ENCODE measurements at places on chromosomes 7 and 10.

GRCh38 chr7:135322571-135323340 is 89.1 kb downstream of the STRA8 start:
- DNase-seq = no peak
- H3K36me3 ChIP-seq = no peaks in the 10 kb centered on the region
- no peaks in the 10 kb centered on the region for H3K27me3 ChIP-seq
- H3K4me3 ChIP-seq = no peak overlapping the region
- H3K4me1 ChIP-seq = peaks cover 16% of the 10 kb centered on the region

DNA sequence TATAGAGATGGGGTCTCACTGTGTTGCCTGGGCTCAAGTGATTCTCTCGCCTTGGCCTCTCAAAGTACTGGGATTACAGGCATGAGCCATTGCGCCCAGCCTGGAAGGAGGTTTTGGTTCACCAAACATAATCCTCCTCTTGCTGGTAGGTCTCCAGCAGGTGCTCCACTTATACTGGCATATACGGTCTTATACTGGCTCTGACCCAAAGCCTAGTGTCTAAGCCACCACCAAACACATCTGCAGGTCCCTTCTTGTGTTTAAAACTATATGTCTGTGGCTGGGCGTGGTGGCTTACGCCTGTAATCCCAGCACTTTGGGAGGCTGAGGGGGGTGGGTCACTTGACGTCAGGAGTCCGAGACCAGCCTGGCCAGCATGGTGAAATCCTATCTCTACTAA is 5.4 kb downstream of the MBLAC1 start:
- H3K4me3 ChIP-seq = no peak overlapping the region
- no peak overlapping the region for H3K27ac ChIP-seq
- no peaks in the 10 kb centered on the region for H3K27me3 ChIP-seq
- H3K4me1 ChIP-seq = peaks cover 20% of the 10 kb centered on the region
- DNase-seq = no peak

DNA sequence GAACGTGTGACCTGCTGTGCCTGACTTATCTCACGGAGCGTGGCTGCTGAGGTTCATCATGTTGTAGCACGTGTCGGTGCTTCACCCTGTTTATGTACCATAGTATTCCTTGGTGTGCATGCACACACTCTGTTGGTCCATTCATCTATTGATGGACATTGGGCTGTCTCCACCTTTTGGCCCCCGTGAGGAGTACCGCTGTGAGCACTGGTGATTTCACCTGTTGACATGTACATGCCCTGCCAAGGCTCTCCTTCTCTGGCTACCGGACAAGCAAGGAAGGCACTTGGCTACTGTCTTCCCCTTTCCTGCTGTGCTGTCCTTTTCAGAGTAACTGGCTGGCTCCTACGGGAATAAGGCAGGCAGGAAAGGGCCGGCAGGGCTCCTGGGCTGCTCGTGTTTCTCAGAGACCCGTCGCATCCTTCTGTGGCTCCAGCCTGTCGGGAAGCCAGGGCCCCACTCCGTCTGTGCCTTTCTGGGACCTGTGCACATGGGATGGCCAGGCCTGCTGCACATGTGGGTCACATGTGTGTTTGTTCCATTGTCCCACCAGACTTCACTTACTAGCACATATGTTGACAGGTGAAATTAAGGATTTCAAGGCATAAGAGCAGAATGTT is 17.8 kb upstream of the TBRG4 start:
- no peak for DNase-seq
- no peak overlapping the region for H3K27ac ChIP-seq
- peaks cover 12% of the 10 kb centered on the region for H3K4me1 ChIP-seq
- H3K4me3 ChIP-seq = no peak overlapping the region
- no peaks in the 10 kb centered on the region for H3K36me3 ChIP-seq

DNA sequence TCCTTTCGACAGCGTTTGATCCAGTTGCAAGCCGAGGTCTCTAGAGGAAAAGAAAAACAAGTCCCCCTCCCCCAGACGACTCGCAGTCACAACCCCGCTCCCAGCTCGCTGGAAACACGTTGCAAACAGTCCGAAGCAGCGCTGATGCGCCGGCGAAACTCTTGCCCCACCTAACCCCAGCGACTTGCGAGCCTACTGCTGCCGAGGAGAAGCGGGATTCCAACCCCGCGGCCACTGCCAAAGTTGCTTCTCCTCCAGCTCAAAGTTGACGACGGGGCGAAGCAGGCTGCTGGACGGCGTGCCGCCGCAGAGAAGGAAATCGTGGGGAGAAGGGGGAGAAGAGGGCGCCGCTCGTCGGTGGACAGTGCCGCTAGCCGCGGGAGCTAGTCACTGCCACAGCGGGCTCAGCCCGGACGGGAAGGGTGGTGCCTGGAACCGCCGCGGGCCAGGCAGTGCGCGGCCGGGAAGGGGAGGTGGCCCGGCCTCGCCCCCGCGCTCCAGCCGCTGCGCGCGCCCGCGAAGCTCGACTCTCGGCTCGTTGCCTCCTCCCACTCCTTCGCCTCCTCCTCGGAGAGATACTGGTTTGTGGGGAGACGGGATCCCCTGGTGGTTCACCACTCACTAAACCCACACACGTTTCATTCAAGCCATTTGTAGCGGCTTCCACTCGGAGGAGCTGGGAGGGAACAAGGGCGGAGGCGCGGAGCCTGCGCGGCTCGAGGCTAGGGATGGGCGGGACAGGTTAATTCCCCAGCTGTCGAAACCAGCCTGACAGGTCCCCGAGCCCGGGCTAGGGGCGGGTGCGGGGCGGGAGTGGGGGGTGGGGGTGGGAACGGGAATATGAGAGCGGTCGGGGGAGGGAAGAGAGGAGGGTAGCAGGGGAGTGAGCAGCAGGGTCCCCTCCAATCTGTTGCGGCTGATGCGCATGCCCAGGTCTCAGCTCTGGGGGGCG is at the start of gene GPR37:
TSS of gene GPR37 (minus strand) at position 392 of the 952 bp plus-strand sequence. CDS start 816 bp downstream, outside the sequence.
- peak within 1 kb of the TSS; percentile 64 for H3K4me3 ChIP-seq
- no peak for DNase-seq
- peak within 1 kb of the TSS; percentile 29 for H3K27ac ChIP-seq
- peaks cover 27% of the 10 kb centered on the region for H3K27me3 ChIP-seq
- H3K36me3 ChIP-seq = no peaks in the 10 kb centered on the region
- peaks cover 18% of the 10 kb centered on the region for H3K4me1 ChIP-seq

All from spinal cord (tissue), 10 donors.